ENCODE measurements at places on chromosomes 6 and 20.

- DNase-seq: no peak
Measured at GRCh38 chr6:29519291-29520010, 31.7 kb upstream of the MAS1L start.

- DNase-seq: no peak
Measured at GRCh38 chr20:4601630-4602296, 119.9 kb upstream of the PRND start.

DNA sequence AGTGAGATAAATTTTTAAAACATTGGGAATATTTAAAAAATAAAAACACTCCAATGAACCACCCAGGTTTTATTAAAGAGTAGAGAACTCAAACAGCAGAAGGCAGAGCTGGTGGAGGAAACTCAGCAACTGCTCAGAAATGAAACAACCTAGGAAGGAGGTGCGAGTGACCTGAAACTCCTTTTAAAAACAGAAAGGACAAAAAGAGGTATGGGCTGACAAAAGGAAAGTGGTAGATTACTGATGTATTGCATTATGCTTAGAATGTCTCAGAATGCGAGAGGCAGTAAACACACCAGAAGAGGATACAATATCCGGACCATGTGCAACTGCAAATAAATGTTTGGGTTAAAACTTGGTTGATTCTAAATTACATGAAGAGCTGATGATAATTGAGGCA is 97.6 kb downstream of the ESR1 start:
- DNase-seq: no peak

- no peak for DNase-seq
Measured at GRCh38 chr6:159935633-159936032, 33.2 kb upstream of the IGF2R start.

GRCh38 chr6:143676437-143677045 is 1.2 kb upstream of the PHACTR2 start:
- no peak for DNase-seq

GRCh38 chr6:154123155-154123956 is 84.3 kb downstream of the OPRM1 start:
- DNase-seq: no peak

- DNase-seq: no peak
Measured at GRCh38 chr6:166470863-166471410, 88.2 kb upstream of the MPC1 start.

GRCh38 chr6:108592371-108593337 is 31.9 kb downstream of the FOXO3 start:
- DNase-seq: no peak

DNA sequence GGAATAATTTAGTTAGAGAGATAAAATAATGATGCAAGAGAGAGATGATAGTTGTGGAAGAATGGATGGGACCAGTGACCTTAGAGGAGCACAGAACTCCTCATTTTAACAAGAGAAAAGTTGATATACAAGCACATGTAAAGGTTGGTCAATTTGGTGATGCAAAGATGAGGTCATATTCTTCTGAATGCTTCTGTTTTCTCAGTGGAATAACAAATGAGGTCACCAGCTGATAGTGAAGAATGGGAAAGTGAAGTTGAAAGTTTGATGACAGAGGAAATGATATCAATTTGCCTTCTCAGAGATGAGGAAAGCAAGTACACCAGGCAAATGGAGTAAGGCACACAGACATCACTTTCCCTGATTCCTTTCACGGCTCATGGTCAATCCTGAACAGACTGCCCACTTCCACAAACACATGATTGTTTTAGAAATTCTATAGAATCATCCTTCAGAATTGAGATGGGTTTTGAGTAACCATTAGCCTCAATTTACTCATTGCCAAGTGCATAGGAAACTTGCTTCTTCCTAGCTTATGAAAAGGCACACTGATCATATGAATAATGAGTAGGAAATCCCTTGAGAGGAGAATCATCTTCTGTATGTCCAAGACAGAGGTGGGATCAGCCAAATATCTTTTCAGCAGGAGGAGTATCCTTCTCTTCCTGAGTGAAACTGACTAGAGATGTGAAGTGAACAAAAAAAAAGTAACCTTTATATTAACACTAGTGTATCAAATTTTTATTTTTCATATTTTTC is 82.4 kb upstream of the TCF21 start:
- no peak for DNase-seq

DNA sequence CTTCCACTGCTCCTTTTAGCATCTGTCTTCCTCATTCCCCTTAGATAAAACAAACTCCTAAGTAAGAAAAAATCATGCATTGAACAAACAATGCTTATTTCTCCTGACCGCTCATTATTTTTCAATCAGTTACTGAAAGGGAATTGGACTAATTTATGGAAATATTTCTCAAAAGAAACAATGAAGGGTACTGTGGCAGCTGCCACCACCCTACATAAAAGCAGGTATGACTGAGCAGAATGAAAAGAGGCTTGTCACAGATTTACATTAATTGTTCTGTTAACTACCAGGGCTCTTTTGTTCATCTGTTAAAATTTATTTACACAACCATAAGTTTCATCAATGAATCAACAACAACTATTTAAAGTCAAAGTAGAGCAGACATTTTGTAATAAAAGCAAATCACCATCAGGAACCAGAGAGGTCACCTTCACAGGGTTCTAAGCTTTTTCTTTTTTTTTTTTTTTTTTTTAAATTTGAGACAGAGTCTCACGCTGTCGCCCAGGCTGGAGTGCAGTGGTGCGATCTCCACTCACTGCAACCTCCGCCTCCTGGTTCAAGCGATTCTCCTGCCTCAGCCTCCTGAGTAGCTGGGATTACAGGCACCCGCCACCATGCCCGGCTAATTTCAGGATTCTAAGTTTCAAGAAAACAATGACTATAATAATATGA is 204.0 kb downstream of the PTPRK start:
- no peak for DNase-seq

DNA sequence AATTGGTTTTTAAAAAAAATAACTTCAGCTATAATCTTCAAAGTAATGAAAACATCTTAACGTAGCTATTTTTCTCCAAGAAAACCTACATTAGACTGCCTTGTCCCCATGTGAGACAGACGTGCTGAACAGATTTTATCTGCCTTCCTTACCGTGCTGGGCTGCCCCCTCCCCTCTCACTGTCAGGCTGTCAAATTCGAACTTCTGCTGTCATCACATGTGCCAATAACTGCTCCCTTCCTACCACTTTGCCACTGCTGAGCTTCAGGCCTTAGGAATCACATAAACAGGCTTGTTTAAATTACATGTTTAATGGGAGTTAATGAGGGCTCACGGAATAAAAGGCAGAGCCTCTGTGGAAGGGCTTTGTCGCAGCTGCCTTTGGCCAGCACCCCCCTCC is 77.0 kb upstream of the NHSL1 start:
- no peak for DNase-seq

DNA sequence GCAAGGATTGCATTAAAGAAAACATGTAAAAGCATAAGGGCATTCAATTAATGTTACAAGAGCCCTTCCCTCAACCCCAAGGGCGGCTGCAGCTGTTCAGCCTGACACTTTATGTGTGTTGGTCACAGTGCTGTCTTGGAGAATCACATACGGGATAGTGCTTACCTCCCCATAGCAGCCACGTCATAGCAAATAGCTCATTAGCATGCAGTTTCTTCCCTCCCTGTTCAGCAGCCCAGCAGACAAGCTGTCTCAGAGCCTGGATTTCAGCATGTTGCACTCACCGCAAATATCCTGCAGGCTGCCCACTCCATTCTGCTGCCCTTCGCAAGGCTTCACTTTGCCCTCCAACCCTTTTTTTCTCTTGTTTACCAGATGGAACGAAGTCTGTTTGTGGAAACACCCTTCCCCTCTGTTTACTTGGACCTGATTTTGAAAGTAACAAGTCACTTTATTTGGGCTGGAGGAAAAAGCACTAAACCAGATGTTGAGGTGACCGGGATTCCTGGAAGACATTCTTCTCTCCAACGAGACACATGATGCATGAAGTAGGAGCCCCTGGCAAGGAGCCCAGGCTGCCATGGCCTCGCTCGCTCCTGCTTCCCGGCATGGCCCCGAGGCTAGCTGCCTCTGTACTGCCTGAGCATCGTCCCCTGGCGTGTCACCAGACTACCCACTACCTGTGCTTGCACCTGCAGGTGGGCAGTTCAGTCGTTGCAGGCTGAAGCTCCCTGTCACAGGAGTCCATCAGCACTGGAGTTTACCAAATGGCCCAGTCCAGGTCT is 151.6 kb upstream of the GMDS start:
- DNase-seq: no peak

- DNase-seq: no peak
Measured at GRCh38 chr6:112576423-112576822, 229.3 kb downstream of the RFPL4B start.

- peak; percentile 40 for DNase-seq
Measured at GRCh38 chr6:13487122-13488014, at the start of gene GFOD1. Gene GFOD1, minus strand, starts transcription at chr6:13487600. Its CDS starts 710 bp downstream, at chr6:13486890.

- DNase-seq: no peak
Measured at GRCh38 chr20:20083807-20084206, 31.5 kb downstream of the CFAP61 start.

All from stimulated activated CD4-positive, alpha-beta T cell treated with anti-CD3 and anti-CD28 coated beads, Interleukin-15, amount 100 ng/mL, for 1 hour (primary cell).